ENCODE measurements at places on chromosomes 11 and 22. TPM values are rescaled to one million over a fixed set of nuclear protein-coding genes. Genes with fewer than 3 reads are reported as not detected.
A peak's percentile ranks its signal among the peaks of the same experiment; 100 is the strongest.

POLD3 gene
- total RNA-seq, result 29.3 TPM

ESAM gene
- not detected for total RNA-seq

POU2F3 gene
- total RNA-seq, result 1.1 TPM

ZNF214 gene
- 3.2 TPM for total RNA-seq

NEU3 gene
- total RNA-seq, result 17.8 TPM

MISFA gene
- total RNA-seq, result 3.8 TPM

HEPHL1 gene
- 0.19 TPM for total RNA-seq

DNA sequence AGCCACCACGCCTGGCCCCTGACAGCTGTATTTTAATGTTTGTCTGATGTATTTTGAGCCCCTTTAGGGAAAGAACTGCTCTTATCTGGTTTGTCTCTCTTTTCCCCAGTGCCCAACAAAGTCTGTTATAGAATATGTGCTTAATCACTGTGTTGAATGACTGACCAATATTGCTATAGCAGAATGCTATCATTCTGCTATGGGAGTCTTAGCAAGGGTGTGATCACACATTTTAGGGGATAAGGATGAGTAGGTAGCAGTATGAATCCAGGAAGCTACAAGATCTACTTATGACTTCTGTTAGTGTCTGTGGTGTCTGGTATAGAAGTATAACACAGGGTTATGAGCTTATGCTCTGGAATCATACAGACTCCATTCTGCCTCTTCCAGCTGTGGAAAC is 117.5 kb upstream of the RRM1 start:
- DNase-seq, result no peak

- DNase-seq, result no peak
These were observed 35.7 kb downstream of the TBCEL start for GRCh38 chr11:121059605-121060004.

GRCh38 chr11:113240389-113240788 is 74.0 kb upstream of the TTC12 start:
- DNase-seq, result no peak

GRCh38 chr11:79727221-79727620 is 286.4 kb upstream of the TENM4 start:
- DNase-seq, result no peak

DNA sequence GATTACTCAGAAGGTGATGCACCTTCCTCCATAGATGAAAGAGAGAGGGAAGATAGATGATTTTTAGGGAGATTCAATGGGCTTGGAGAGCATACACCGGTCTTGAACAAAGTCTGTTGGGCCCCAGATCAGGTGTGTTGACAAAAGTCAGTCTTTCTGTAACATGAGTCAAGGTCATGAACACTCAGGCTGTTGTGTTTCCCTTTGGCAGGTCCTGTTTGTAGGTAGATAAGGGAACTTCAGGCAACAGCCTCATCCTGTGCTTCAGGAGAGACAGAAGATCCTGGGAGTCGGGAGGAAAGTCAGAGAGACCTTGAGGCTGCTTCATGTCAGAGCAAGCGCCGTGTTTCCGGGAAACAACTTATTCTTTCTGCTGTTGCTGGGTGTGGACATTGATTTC is 703.1 kb downstream of the BRD1 start:
- no peak for DNase-seq

GRCh38 chr11:75475767-75476650 is 43.0 kb upstream of the KLHL35 start:
- DNase-seq, result no peak

DNA sequence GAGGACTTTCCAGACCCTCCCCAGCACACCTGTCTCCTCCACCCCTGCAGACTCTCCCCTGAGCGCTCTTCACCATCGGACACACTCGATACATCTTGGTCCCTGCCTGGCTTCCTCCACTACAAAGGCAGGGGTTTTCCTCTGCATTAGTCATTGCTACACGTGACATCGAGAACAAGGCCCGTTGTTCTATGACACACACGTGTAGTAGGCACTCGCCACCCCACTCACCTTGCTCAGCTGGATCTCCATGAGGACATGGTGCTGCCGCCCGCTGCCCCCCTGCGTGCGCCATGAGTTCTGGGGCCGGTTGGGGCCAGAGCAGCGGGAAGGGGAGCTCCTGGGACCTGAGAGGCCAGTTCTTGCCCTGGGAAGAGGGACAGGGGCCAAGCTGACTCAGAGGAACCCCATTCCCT is 16.7 kb downstream of the ATG2A start:
- no peak for DNase-seq

DNA sequence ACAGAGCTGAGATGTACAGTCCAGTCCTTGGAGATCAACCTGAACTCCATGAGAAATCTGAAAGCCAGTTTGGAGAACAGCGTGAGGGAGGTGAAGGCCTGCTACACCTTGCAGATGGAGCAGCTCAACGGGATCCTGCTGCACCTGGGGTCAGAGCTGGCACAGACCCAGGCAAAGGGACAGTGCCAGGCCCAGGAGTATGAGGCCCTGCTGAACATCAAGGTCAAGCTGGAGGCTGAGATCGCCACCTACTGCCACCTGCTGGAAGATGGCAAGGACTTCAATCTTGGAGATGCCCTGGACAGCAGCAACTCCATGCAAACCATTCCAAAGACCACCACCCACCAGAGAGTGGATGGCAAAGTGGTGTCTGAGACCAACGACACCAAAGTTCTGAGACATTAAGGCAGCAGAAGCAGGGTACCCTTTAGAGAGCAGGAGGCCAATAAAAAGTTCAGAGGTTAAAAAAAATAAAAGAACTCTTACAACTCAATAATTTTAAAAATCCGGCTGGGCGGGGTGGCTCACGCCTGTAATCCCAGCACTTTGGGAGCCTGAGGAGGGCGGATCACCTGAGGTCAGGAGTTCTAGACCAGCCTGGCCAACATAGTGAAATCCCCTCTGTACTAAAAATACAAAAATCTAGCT is 69.9 kb upstream of the RTL6 start:
- no peak for DNase-seq

DNA sequence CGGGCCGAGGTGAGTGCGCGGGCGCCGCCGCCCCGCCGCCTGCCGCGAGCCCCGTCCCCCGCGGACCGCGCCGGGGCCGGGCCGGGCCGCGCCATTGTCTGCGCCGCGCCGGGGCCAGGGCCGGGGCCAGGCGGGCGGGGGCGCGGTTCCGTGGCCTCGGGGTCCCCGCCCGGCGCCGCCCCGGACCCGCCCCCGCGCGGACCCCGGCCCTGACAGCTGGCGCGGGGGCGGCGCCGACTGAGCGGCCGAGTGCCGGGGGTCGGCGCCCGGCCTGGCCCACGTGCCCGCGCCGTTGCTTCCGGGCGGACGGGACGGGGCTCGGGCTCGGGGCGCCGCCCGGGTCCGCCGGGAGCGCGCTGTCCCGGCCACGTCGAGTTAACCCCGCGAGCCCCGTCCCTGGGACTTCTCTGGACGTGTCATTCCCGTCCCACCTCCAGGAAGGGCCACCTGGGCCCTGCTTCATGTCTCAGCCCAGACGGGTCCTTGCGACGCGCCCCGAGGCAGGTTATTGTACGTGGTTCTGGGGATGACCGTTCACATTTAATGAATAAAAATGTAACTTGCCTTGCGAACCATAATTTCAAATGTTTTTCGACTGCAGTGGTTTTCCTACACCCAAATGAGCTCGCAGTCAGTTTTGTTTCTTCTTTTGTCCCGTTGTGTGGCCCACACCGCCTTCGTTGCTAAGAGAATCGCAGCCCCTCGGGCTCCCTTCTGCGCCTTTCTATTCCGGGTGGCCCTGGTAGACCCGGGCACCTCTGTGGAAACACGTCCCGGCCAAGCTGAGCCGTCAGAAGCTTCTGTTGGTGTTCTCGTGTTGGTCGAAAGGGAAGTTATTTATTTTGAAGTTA is 562 bp downstream of the ZBED4 start:
- DNase-seq, result no peak

- DNase-seq, result peak; percentile 37
These were observed 906.9 kb downstream of the BRD1 start for GRCh38 chr22:48920776-48921241.

DNA sequence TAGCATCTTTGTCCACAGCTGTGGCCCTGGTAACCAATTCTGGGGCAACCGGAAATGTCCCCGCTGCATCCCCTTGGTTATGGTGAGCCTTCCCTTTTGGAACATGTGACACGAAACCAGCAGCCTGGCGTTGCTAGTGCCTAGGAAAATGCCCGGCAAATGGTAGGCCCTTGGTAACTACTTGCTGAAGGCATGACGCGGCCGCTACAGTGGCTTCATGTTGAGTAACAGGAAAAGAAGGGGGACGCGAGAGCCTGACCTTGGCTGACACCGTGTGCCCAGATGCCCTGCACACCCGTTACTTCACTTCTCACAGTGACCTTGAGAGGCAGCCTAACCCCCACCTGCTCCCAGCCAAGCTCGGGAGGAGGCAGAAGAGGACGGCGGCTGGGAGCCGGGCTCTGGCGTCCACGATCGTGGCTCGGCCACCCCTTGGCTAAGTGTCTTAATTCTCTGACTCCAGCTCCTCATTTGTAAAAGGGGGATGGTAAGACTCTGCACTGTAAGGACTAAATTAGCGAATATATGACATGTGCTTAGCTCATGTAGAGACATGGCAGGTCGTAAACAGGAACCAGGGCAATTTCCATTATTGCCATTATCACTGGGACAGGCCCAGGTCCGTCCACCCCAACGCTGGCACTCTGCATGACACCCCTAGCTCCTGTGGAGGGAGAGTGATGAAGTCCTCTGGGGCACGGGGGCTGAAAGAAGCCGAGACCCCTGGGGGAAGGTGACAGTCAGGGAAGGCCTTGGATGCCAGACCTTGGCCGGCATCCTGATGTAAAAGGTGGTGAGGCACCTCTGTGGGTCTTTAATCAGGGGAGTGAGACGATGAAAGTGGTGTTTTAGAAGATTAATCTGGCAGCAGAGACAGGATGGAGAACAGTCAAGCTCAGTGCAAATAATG is 18.9 kb downstream of the IFT27 start:
- no peak for DNase-seq

- DNase-seq, result no peak
These were observed 21.1 kb downstream of the MYO7A start for GRCh38 chr11:77148963-77149715.

DNA sequence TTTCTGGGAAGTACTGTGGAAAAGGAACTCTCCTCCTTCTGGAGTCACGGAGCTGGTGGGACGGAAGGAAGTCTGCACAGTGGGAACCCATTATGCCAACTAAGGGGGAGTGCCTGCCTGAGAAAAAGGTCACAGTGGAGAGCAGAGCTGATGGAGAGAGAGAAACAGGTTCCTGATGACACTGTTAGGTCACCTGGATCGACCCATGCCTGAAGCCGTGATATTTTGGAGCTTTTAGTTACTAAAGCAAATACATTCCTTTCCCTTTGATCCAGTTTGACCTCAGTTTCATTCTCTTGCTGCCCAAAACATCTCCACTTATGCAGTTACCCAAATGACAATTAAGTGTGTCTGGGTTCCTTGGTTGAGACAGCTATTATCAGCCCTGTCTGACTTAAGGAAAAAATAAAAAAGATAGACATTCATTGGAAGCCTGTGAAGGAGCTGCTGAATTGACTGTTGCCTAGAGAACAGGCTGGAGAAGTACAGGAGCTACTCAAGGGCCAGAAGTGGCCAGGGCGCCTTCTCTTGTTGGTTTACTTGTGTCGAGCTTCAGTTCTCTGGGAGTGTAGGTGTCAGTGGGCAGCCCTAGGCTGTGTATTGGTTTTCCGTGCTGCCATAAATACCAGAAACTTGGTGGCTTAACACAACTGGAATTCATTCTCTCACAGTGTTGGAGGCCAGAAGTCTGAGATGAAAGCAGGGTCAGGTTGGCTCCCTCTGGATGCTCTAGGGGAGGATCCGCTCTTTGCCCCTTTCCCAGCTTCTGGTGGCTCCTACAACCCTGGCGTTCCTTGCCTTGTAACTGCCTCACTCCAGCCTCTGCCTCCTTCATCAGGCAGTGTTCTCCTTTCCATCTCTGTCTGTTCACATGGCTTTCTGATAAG is 13.6 kb downstream of the MRGPRD start:
- DNase-seq, result no peak

DNA sequence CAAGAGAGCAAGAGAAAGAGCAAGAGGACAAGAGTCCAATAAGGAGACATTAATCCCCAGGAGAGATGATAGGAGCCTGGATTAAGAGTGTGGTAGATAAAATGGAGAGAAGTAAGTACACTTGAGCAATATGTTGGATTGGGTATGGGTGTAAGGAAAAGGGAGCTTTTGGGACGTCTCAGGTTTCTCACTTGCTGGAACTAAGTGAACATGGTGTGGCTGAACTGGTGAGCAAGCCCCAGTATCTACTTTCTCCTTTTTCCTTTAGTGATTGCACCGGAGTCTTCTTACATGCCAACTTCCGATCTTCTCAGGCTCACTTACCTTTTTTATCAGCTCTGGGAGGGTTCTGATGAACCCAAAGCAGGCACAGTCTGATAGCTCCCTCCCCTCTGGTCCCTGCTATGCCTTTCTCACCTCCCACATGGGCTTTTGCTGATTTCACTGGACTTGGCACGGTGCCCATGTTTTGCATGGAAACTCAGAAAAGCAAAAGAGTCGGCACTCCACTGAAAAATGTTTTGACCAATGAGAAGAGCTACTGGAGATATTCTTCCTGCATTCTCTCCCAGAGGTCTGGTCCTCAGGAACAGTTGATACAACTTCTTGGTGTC is 14.5 kb upstream of the APLNR start:
- DNase-seq, result no peak

DNA sequence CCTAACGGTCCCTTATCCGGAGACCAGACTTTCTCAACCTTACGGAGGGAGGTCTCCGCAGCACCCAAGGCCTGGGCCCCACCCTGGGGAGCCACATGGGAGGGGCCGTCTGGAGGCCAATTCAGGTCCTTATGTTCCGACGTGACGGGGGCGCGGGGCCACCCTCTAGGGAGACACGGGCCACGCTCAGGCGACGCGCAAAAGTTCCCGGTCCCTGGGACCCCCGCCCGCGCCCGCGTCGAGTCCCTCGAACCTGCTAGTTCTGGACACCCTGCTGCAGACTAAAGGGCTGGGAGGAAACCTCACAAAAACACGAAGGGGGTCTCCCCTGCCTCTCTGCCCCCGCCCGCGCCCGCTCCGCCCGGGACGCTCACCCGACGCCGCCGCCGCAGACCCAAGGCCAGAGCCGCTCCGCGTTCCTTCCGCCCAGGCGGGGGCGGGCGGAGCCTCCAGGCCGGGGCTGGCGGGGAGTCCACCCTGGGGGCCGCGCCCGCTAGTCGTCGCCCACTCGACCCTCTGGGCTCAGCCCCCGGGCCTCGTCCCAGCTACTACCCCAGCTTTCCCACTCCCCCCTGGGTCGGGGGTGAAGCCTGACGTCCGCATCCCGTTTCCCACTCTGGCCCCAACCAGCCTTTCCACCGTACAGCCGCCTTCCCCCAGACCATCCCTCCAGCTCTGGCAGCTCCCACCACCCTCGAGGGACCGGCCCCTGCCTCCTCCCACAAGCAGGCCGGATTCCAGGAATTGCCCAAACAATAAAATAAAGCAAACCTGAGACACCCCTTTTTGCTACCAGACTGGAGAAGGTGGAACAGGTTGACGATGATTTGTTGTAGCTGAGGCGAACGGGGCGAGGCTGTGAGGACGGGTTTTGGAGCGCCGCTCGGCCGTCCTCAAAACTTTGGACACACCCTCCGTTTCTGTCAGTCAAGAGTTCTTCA is 2.7 kb downstream of the RNH1 start:
- DNase-seq, result no peak

GRCh38 chr22:36469094-36469710 is 12.2 kb downstream of the TXN2 start:
- DNase-seq, result no peak

Measured in H1 (cell line).